ENCODE measurements at places on chromosomes 16 and 17.

DNA sequence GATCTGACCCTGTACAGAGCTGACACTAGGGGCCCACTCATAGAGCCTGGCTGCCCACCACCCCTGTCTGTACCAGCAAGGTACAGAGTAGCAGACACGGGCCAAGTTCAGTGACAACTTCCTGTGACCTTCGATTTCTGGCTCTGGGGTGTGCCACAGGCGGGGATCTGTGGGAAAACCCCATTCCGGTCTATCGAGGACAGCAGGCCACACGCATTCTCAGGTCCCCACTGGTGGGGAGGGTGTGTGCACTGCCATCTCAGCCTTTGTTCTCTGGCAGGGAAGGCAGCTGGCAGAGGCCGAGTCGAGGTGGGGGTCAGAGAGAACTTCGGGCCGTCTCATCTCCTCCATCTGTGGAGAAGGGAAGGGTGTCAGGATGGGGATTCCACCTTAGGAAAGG, 10.0 kb downstream of the NLE1 start:
- no peak for DNase-seq

- DNase-seq, result no peak
Measured at GRCh38 chr16:71572497-71573116, 4.3 kb downstream of the TAT start.

DNA sequence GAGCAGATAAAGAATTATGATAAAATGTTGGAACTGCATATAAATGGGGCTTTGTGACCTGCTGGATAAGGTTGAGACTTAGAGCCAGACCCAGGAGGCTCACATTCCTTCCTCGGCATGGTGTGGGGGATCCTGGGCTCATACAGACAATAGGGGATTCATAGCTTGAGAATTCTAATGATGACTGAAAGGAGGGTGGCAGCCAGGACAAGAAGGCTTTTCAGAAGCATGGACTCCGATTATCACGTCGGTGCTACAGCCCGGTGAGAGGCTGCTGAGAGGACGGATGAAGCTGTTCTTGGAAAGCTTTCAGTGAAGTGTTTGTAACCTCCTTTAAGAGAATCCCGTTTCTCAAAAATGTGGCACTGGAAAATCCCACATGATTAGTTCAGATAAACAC, 167.2 kb downstream of the ANKFN1 start:
- DNase-seq, result no peak

GRCh38 chr17:63735691-63736090, 5.9 kb downstream of the STRADA start:
- DNase-seq, result no peak

- DNase-seq, result peak; percentile 48
Measured at GRCh38 chr17:49361129-49361901, 735 bp downstream of the ZNF652 start.

DNA sequence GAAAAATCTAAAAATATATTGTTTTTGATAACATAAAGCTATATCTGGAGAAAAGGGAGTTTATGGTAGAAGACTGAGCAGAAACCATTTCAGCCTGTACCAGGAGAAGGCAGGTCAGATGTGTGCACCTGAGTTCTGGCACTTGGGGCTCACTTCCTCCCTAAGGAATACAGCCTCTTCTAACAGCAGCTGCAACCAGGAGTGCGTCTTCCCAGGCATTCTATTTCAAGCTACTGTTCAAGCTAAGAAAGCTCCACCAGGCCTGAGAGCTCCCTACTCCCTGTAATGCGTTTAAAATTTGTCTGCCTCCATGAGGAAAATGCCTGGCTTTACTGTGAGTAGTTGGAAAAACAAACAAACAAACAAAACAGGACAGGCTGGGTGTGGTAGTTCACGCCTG, 96.1 kb downstream of the ZNF778 start:
- DNase-seq, result no peak

- DNase-seq, result no peak
Measured at GRCh38 chr17:53472586-53472985, 350.1 kb upstream of the KIF2B start.

DNA sequence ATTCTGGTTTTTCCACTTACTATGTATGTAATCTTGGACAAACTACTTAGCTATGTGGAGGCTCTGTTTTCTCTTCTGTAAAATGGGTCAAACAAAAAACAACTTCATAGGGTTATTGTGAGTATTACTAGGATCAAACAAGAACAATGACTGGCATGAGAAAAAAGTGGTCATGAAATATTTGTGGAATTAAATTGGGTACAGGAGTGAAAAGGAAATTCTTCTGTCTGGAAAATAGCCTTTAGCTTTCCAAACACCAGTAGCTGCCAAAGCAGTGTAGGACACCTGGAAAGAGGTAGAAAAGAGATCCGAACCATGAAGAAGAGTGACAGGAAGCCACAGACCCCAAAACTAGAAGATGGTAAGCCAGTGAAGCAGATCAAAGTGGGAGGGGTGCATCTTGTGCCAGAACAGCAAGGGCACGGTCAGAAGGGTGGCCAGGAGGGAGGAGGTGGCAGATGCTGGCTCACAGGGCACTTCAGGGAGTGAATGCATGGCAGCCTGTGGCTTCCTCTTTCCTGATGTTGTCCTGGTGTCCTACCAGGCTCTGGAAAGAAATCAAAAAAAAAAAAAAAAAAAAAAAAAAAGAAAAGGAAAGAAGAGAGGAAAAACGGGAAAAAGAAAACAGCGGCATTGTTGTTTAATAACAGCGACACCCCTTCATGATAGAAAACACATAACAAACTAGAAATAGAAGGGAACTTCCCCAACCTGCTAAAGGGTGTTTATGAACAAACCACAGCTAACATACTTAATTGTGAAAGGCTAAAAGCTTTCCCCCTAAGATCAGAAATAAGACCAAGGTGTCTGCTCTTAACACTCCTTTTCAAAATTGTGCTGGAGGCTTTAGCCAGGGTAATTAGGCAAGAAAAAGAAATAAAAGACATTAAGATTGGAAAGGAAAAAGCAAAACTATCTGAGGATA, 67.9 kb downstream of the PCTP start:
- no peak for DNase-seq

DNA sequence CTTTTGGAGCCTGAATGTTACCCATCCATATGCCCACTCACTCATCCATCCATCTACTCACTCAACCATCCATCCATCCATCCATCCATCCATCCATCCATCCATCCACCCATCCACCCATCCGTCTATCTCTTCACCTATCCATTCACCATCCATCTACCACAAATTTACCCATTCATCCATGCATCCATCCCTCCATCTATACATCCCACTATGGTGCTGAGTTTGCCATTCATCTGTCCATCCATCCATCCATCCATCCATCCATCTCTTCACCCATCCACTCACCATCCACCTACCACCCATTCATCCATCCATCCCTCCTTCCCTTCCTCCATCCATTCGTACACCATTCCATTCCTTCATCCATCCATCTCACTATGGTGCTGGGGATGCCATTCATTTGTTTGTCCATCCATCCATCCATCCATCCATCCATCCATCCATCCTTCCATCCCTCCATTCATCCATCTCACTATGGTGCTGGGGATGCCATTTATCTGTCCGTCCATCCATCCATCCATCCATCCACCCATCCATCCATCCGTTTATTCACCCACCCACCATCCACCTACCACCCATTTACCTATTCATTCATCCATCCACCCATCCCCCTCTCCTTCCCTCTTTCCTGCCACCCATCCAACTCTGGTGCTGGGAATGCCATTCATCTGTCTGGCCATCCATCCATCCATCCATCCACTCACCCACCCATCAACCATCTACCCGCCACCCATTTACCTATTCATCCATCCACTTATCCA, 39.7 kb downstream of the RGS9 start:
- no peak for DNase-seq

GRCh38 chr16:11410376-11411058, 65.3 kb downstream of the RMI2 start:
- DNase-seq, result no peak

GRCh38 chr17:50440172-50440837, 14.3 kb downstream of the ACSF2 start:
- DNase-seq, result peak; percentile 55

DNA sequence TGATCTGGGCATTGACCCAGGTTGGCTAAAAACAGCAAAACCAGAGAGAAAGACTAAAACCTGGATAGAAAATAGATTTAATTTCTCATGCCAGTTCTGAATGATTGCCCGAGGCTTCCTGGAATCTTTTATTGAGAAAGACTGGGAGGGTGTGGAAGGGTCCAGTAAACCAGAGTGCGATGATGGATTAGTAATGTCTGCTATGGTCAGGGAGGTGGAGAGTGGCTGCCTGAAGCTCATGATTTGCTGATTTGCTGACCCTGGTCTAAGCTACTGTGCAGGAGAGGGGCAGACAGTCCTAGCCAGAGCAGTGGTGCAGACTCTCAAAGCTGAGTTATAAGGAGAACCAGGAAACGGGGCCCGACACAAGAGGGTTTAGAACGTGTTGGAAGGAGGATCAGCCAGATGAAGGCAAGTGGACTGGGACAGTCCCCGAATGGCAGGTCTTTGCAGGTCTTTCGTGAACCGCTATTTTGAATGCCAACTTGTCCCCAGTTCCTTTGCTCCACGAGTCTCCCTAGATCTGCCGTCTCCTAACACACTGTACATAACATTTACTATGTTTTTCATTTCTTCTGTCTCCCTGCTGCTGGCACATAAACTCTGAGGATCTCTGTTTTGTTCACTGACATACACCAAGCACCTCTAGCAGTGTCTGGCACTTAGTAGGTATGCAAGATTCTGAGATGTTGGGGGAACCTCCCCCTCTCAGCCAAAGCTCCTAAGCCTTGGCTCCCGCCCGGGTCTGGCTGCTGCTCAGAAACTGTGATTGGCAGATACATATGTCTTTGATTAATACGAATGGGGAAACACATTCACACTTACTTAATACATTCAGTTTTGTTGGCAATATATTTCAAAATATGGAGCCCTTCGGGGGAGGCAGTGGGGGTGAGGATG, 237.3 kb upstream of the TNRC6C start:
- DNase-seq, result no peak

DNA sequence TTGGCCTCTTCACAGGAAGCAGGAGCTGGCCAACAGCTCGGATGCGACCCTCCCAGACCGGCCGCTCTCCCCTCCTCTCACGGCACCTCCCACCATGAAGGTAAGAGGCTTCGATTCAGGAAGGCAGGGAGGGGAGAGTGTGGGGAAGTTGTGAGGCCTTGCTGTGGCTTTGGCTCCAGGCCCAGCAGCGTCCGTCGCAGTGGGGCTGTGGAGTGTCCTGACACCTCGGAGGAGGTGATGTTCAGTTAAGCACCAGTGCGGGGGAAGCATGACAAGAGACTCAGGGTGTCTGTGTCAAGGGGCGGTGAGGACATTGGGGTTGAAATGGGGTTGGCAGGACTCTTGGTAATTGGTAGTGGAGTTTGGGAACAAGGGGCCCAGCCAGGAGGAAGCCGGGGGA, 109.0 kb downstream of the RAP1GAP2 start:
- no peak for DNase-seq

DNA sequence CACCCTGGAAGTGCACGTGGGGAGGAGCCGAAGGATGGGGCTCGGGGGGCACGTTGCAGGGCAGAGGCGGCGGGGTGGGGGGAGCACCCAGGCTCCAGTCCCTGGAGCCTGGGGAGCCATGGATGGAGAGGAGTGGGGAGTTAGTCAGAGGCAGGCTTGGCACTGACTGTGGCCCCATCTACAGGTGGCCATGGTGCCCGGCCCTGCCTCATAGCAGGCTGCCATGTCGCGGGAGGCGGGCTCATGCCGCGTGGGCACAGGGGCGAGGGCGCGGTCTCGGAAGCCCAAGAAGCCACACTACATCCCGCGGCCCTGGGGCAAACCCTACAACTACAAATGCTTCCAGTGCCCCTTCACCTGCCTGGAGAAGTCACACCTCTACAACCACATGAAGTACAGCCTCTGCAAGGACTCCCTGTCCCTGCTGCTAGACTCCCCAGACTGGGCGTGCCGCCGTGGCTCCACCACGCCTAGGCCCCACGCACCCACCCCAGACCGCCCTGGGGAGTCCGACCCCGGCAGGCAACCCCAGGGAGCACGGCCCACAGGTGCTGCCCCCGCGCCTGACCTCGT, 3.0 kb downstream of the PRR35 start:
- no peak for DNase-seq

DNA sequence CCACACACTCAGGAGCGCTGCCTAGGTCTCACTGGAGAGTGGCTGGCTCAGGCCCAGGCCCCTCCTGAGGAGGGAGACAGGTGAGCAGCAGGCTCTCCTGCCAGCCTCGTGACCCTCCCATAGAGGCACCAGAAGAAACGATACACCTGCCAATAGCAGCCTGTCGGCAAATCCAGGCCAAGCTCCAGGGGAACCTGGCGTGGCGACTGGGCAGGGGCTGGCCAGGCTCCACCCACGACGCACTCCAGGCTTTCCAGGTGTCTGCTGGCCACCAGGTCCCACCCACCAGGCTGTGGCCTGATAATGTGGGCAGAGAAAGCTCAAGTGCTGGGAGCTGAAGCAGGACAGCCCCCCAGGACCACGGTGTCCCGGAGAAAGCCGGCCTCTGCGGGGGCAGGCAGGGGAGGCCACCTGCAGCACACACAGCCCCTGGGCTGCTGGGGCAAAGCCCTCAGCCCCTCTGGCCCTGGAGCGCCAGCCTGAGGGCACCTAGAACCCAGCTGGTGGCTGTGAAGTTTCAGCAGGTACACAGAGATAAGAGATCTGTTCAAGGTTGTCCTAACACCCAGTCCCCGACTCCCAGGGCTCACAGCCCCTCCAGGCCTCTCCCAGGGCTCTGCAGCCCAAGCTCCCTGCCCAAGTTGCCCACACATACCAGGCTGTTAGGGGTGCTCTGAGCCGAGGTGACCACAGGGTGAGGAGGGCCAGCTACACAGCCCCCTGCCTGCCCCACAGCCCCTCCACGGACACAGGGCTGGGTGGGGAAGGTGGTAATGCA, 2.4 kb downstream of the PGAP6 start:
- peak; percentile 81 for DNase-seq

DNA sequence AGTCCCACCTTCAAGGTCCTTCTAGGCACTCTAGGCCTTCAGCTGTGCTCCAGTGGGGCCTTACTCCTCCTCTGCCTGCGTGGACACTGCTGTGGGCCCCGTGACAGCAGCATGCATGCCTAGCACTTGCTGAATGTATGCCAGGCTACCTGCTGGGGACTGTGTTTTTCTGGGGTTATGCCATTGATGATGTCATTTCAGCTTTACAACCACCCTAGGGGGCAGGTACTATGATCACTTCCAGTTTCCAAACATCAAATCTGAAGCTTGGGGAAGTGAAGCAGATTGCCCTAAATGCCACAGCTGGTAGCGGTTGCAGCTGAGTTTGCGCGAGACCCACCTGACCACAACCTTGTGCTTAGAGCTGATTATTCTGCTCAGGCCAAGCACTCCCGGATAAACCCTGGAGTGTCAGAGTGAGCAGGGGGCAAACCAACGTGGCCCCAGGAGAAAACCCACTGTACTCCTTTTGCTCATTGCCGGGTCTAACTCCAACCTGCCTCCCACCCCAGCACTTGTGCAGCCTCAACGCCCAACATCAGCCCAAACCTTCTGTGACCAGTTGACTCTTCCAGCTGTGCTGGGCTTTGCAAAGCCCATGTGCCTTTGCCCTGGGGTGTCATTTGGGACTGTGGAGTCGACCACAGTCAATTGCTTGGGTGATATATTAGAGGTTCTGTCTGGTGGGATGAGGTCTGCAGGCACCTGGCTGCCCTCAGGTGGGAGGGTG, 168.4 kb downstream of the ENGASE start:
- no peak for DNase-seq

Measured in NCI-H774 (cell line).